Chondrocyte (in vitro differentiated cells): ENCODE measurements at places on chromosomes 12 and 14. TPM values are rescaled to one million over a fixed set of nuclear protein-coding genes. Genes with fewer than 3 reads are reported as not detected.

CLEC2A gene
- 0.62 to 0.67 TPM in 2 of 3 replicates, not detected in the other for total RNA-seq

DEGS2 gene
- total RNA-seq = 0.17 to 0.36 TPM in 2 of 3 replicates, not detected in the other

- no peak for DNase-seq
- H3K4me3 ChIP-seq = no peak overlapping the region
- H3K27ac ChIP-seq = no peak overlapping the region
- peaks cover 1% of the 10 kb centered on the region for H3K27me3 ChIP-seq
- H3K36me3 ChIP-seq = no peaks in the 10 kb centered on the region
These were observed 253.9 kb upstream of the EGLN3 start for GRCh38 chr14:34204774-34205173.

DNA sequence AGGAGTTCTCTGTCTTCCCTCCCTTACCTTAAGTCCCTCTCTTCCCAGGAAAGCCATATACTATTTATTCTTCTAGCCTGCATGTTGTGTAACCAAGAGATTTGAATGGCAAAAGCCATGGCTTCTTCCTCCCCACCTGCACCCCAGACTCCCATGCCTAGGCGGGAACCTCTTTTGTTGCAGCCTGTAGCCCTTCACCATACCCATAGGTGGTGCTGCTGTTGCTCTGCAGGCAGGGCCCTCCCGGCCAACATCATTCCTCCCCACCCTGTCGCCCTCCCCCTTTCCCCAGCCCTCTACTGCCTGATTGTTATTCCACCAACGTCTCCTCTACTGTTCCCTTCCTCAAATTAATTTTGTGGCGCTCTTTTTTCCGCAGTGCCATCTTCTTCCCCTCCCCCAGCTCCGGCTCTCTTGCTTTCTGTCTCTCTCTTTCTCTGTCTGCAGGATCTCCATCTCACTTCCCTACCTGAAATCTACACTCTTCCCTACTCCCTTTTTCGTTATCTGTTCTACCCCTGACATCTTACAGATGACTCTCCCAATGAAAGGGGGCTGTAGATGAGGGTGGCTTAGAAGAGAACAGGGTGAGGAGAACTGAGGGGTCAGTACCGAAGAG lies 13.8 kb downstream of the NGDN start:
- H3K4me3 ChIP-seq = no peak overlapping the region
- no peaks in the 10 kb centered on the region for H3K27me3 ChIP-seq

- no peak for DNase-seq
- H3K27me3 ChIP-seq = no peaks in the 10 kb centered on the region
- peaks cover 20% of the 10 kb centered on the region for H3K36me3 ChIP-seq
- H3K4me3 ChIP-seq = no peak overlapping the region
- H3K4me1 ChIP-seq = no peaks in the 10 kb centered on the region
- H3K27ac ChIP-seq = no peak overlapping the region
These were observed 20.8 kb upstream of the AMN start for GRCh38 chr14:102901633-102902032.
